ENCODE measurements at places on chromosomes 11 and 22.

GRCh38 chr11:101428918-101429317 lies 154.9 kb downstream of the TRPC6 start:
- DNase-seq, result no peak

DNA sequence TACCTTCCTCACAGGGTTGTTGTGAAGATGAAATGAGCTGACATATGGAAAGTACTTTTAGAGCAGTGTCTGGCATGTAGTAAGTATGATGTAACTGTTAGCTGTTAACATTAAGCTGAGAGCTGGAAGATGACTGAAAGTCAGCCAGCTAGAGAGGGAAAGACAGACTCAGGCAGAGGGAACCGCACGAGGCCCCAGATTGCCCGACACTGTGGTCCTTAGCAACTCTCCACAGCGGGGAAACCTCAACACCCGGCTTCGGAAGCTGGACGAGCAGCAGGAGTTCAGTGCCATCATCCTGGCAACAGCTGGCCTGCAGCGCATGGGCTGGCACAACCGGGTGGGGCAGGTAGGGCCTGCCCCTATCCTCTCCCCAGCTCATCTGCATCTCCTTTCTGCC lies 6.5 kb downstream of the HMBS start:
- DNase-seq, result no peak

DNA sequence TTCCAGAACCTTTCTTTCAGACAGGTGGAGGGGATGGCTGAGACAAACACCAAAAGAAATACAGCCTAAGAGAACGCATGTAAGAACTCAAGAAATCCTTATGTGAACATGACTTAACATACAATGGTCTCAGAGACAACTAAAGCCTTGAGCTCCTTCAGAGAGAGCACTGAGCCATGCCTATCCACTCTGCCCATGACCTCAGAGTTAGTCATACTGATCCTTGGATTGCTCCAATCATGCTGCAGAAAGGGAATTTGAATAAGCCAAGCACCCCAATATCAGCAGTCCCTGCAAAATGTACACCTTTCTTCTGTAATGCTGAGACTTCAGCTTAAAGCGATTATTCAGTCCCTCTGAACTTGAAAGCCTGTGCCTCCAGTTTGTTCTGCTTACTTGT lies 43.2 kb upstream of the CHKA start:
- DNase-seq, result no peak

DNA sequence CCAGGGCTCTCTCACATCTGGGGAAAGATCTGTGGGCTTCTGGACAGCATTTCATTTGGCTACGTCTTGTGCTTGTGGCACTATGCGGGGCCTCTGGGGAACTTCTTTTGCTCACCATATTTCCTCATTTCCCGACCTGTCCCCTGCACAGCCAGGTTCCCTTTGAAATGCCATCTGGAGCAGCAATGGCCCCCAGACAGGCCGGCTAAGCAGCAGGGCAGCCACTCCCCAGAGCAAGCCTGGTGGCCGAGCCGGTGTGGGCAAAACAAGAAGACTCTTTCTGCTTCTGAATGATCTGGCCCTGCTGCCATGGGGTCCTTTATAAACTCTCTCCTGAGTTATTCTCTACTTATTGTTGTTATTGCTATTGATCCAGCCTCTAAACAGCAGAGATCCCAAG lies 190.7 kb upstream of the NECTIN1 start:
- DNase-seq, result no peak

DNA sequence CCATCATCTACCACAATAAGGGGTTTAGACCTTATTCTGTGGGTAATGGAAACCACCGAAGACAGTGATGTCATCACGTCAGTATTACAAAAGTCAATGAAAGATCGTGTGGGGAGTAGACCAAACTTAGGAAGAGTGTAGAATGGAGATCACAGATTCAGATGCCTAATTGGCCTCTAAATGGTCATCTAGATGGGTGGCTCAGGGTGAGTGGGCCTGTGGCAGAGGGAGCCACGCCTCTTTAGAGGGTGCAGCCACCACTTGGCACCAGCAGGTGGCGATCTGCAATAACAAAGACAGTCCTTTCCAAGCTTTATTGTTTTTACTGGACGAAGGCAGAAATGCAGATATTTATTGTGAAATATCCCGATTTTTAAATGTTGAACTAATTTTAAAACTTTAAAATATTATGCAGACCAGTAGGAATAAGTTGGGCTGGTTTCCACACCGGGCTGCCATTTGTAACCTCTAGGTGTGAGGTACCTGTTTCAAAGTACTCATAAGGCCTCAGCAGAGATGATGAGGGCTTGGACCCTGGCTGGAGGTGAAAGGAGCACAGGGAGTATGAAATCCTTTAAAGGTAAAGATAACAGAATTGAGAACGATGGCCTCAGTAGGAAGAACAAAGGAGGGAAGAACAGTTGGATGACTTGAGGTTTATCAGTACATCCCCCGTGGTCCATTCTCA lies 222.0 kb downstream of the DBX1 start:
- peak; percentile 69 for DNase-seq

DNA sequence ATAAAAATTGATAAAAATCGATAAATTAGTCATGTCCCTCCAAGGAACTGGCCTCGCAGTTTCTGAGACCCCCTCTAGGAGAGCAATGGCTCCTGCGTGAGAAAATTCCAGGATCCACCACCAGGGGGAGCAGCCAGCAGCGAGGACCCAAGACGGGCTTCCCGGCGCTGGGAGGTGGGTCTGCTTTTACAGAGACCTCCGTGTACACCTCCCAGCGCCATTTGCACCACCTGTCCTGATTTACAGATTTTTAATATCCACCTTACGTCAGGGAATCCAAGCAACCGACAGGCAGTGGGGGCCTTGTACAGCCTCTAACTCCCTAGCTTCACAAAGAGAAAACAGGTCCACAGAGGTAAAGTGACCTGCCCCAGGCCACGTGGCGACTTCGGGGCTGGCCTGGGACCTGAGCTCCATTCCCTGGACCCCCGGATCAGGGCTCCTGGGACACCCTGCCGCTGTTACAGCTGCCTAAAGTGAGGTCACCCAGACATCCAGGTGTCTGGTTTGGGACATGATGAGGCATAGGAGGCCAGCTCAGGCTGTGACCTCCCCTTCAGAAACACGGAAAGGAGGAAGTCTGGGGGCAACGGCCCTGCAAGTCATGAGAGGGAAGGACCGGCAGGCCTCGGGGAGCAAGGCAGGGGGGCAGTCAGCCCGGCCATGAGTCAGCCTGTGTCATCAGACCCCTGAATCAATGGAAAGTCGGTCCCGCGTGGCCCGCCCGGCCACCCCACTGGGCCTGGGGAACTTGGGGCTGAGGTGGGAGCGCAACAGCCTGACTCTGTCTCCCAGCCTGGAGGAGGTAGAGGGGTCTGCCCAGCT lies 3.5 kb downstream of the OSM start:
- DNase-seq, result no peak

GRCh38 chr11:44380009-44380313 lies 70.0 kb upstream of the ALX4 start:
- no peak for DNase-seq

- no peak for DNase-seq
These were observed 256.4 kb downstream of the NTM start for GRCh38 chr11:131626788-131627187.

GRCh38 chr22:39382410-39382809 lies 17.2 kb upstream of the TAB1 start:
- no peak for DNase-seq

DNA sequence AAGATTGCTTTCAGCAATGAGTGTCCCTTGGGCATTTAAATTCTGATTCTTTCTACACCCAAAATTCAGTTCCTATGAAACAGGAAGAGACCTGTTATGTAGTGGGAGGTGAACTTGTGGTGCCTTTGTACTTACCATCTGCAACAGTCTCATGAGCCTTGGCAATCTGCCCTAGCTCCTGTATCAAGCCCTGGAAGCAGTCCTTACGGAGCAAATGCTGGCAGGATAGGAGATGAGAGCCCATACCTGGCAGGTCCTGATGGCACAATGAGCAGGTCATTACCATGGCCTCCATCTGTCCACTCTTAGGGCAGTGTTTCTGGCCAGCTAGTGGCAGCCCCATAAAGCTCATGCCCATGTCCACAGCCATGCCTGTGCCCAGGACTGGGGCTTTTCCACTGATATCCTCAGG lies 10.8 kb downstream of the TRIM66 start:
- DNase-seq, result no peak

DNA sequence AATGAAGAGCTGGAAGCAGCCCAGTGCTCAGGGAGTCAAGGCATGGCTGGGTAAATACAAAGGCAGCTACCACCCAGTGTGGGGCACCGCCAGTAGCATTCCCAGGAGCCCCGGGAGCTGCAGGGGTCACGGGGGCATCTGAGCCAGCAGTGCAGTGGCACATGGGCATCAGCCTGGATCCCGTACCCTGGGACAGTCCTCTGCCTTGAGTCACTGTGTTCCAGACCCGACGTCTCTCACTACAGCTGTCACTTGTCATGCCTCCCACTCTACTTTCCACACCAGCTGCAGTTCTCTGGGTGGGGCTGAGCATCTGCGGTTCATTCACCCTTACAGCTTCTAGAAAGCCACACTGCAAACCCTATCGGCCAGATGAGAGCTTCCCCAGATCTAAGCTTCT lies 29.6 kb downstream of the DHCR7 start:
- no peak for DNase-seq

DNA sequence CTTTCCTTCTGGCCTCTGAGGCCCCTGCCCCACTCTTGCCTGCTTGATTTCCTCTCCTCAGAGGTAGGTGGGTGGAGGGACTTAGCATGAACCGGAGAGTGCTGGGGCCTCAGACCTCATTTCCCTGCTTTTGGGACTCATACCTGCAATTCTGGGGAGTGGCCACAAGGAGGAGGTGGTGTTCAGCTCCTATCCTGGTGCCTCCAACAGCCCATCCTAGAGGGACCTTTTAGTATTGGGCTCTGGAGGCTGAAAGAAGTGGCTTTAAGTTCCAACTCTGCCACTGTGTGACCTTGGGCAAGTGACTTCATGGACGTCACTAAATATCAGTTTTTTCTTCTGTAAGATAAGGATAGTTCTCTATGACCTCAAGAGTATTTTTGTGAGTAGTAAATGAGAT lies 98.6 kb downstream of the KIAA1671 start:
- no peak for DNase-seq

- DNase-seq, result no peak
These were observed 29.8 kb upstream of the EED start for GRCh38 chr11:86214710-86215109.

GRCh38 chr11:110928391-110928790 lies 216.2 kb upstream of the ARHGAP20 start:
- DNase-seq, result no peak

- DNase-seq, result no peak
These were observed 102.6 kb downstream of the SPON1 start for GRCh38 chr11:14065141-14065540.

DNA sequence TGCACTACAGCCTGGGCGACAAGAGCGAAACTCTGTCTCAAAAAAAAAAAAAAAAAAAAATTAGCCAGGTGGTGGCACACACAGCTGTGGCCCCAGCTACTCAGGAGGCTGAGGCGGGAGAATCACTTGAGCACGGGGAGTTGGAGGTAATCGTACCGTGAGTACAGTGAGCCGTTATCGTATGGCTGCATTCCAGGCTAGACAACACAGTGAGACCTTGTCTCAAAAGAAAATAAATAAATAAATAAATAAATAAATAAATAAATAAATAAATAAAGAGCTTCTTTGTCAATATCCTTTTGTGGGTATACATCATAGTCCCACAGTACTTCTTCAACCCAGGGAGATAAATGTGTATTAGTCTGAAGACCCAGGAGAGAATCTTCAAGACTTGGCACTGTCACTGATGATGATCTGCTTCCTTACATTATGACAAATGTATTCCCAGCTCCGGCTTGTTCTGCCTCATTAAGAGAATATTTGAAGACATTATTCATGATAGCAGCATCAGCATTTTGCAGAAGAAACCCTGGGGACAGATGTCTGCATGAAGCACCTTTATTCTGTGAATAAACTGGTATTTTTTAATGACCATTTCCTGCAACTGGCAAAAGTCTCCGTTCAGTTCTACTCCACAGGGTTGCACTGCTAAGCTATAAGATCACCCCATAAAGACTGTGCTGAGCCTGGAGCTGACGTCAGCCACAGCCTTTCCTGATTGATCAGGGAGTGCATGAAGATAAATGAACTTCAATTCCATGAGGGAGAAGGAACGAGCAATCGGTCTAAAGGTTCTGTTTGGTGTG lies 1.6 kb upstream of the ACY3 start:
- DNase-seq, result no peak

DNA sequence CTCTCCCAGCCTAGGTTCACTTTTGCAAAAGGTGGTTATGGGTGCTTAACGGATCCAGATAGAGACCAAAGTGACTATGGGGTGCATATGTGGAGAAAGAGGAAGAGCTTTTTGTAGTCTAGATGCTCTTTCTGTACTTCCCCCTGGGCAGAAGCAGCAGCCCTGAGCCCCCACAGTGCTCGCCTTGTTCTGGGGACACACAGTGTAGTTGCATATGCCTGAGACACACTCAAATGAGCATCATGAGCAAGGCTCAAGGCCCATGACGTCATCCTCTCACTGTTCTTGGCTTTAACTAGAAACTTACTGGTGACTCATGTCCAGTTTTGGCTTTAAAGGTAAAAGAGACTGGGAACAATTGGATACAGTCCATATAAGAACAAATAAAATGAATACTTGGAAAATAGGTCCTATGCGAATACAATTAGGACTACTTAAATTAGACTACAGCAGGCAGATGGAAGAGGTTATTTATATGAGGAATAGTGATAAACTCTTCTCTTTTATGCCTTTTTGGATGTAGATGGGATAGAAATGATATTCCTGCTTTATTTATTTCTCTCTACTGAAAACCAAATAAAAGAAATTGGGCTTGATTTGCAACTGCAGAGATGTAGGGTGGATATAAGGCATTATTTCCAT lies 20.1 kb upstream of the PEX26 start:
- DNase-seq, result peak; percentile 91

GRCh38 chr22:19970479-19971275 lies 29.1 kb upstream of the TXNRD2 start:
- no peak for DNase-seq

DNA sequence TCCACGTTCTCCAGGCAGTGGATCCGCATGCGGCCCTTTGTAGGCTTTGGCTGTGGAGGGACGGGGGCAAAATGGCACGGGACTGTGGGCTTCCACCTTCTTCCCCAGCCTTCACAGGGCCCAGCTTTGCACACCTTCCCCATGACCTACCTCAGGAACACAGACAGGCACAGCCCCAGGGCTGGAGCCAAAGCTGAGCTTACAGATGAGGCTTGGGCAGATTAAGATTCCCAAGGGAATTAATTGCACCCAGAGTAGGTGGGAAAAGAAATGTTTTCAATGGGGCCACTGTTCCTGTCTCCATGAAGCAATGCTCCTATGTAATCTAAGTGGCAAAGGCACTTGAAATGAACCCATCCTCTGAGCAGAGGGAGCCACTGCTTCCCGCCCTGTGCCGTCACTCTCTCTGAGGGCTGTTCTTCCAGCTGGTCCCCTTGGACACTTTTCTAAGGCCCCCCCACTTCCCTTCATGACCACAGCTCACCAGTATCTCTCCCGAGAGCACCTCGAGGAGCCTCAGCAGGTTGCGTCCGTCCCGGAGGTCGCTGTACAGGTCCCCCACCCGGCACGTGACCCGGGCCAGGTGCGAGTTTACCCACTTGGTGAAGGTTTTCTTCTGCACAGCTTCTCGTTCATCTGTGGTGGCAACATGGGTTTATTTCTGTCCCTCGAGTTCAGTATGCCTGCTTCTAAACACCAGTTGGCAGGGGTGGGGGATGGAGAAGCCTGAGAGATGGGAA lies 13.5 kb downstream of the SPTBN2 start:
- no peak for DNase-seq

All from coronary artery (tissue), 2 donors.